ENCODE measurements at places on chromosomes 4 and X.

GRCh38 chrX:357693-358471, 28.8 kb downstream of the PPP2R3B start:
- DNase-seq = peak; percentile 24

DNA sequence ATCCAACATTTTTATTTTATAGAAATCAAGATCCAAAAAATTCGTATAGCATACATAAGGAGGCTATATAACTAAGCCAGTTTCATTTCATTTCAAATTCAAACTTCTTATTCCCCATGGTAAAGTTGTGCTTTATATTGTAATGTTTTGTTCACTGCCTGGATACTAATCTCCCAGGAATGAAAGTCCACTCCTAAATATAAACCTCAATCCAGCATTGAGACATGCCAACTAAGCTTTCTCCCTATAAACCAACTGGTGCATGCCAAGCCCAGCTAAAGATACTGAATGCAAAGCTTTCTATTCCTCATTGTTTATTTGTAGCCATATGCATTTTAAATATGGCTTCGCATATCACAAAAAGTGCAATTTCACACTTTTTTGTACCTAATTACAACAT, 63.8 kb upstream of the INPP4B start:
- no peak for DNase-seq

DNA sequence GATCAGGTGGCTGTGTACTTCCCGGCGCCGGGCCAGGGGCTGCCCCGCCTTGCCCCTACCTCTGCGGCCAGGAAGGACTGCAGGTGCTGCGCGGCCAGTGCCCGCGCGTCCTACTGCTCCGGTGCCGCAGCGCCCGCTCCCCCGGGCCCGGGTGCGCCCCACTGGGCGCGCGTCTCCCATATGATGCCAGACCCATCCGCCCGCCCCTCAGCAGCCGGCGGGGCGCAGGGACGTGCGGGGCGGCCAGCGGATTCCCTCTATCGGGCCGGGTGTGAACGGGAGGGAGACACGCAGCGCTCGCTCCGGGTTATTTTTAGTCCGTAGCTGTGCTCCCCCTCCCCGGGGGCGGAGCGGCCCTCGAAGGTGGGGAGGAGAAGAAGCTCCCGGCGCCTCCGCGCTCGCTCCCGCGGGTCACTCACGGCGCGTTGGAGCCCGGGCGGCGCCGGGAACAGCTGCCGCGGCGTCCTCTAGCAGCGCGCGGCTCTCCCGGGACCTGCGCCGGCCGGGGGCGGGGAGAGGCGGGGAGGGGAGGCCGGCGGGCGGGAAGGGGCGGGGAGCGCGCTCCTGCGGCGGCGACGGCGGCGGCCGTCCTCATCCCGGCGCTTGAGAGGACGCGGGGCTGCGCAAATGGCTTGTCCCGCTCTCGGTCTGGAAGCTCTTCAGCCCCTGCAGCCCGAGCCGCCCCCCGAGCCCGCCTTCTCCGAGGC, 103.6 kb downstream of the UCHL1 start:
- DNase-seq = no peak

- DNase-seq = no peak
Observed at GRCh38 chrX:68090266-68090665, 343.0 kb downstream of the OPHN1 start.

- DNase-seq = no peak
Observed at GRCh38 chrX:26411045-26411444, 195.1 kb downstream of the MAGEB5 start.

All from stimulated activated CD4-positive, alpha-beta T cell treated with anti-CD3 and anti-CD28 coated beads, Interleukin-1b, Interleukin-23, amount 100 ng/mL, for 24 hours (primary cell).